A673 (cell line): ENCODE measurements at places on chromosomes 1 and 21.

DNA sequence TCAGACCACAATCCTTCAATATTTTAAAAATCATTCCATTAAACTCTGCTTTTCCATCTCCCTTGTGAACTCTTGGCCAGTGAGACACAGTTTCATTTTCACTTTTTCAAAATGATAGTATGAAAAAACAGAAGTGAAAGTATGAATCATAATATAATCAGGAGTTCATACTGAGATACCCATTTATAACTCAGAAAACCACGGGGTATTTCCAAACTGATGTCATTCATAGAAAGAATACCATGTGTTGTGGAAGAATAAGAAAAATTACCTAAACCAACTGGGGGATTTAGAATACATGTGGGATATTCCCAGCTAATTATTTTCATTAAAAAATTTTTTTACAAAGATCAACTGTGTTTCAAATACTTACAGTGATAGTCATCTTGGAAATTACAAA lies 149.9 kb downstream of the MRPL39 start:
- peak; percentile 11 for DNase-seq
- no peak overlapping the region for H3K27ac ChIP-seq
- no peaks in the 10 kb centered on the region for H3K36me3 ChIP-seq
- H3K4me3 ChIP-seq = no peak overlapping the region
- H3K4me1 ChIP-seq = no peaks in the 10 kb centered on the region
- H3K27me3 ChIP-seq = no peaks in the 10 kb centered on the region

- no peak for DNase-seq
- no peak overlapping the region for H3K27ac ChIP-seq
- peaks cover 21% of the 10 kb centered on the region for H3K27me3 ChIP-seq
- H3K36me3 ChIP-seq = no peaks in the 10 kb centered on the region
Observed at GRCh38 chr1:6743189-6744101, 41.8 kb upstream of the CAMTA1 start.

GRCh38 chr1:169513208-169513607 lies 27.5 kb upstream of the SLC19A2 start:
- H3K4me3 ChIP-seq = no peak overlapping the region
- no peak overlapping the region for H3K27ac ChIP-seq
- no peak for DNase-seq
- H3K36me3 ChIP-seq = no peaks in the 10 kb centered on the region
- peaks cover 21% of the 10 kb centered on the region for H3K4me1 ChIP-seq

DNA sequence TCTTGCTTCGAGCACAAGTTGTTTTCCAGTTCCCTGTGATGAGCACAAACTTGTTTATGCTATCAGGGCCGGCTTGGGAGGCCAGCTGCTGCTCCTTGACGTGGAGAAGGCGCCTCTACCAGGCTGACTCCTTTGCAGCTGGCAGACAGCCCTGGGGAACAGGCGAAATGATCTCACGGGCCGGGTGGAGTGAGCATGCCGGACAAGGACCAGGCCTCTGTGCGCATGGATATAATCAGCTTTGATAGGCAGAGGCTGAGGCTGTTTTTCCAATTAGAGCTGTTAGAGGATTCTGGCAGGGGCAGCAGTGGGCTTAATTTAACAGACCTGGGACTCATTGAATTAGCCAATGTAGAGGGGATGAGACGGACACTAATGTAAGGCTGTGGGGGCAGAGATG lies 38.9 kb downstream of the FAM163A start:
- no peaks in the 10 kb centered on the region for H3K4me1 ChIP-seq
- H3K27me3 ChIP-seq = no peaks in the 10 kb centered on the region
- H3K4me3 ChIP-seq = no peak overlapping the region
- H3K27ac ChIP-seq = no peak overlapping the region
- DNase-seq = no peak
- no peaks in the 10 kb centered on the region for H3K36me3 ChIP-seq

GRCh38 chr1:200991097-200991614 lies 32.4 kb downstream of the KIF21B start:
- H3K36me3 ChIP-seq = no peaks in the 10 kb centered on the region
- H3K27ac ChIP-seq = no peak overlapping the region
- no peak for DNase-seq

DNA sequence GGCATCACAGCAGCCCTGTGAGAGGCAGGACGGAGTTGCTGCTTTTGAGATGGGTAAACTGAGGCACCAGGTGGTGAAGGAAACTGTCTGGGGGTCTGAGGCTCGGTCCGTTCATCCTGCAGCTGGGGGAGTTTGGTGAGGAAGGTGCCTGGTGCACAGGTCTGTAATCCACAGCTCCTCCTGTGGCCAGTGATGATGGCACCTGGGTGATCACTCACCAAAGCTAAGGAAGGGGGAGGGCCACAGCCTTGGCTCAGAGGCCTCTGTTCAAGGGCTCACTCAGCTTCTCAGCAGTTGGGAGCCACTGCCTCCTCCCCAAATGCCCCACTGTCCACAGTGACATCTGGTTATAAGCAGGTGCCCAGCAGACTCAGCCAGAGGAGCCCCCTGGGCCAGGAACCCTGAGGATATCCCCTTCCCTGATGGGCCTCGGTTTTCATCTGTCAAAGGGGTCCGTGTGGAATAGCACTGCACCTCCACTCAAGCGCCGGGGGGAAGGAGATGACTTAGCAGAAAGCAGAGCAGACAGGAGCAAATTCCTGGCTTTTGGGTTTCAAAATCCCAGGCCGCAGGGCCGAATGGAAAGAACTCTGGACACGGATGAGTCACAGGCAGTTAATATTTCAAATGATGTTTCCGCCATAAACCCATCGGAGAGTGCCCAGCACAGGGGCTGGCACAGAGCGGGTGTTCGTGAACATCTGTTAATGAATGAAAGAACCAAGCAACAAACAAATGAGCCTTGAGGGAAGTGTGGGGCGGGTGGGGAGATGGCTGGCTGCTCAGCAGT lies 82.8 kb downstream of the DMRTB1 start:
- H3K36me3 ChIP-seq = no peaks in the 10 kb centered on the region
- no peaks in the 10 kb centered on the region for H3K27me3 ChIP-seq
- no peak overlapping the region for H3K4me3 ChIP-seq
- no peak overlapping the region for H3K27ac ChIP-seq
- DNase-seq = no peak

DNA sequence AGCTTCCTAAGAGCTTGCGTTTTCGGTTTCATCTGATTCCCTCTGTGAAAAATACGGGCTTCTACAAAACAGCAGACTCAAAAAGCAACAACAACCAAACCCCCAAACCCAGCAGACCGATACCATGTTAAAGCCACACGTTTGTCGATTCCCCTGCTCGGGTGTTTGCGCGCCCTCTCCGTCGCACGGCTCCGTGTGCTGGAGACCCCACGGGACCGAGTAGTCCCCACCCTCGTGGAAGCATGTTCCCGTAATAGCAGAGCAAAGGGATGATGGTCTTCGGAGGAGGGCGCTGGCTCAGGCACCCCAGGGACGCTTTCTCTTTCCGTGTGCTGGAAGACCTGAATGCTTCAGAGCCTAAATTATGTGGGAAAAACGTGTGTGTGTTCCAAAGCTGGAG lies 42.7 kb downstream of the AGPAT3 start:
- H3K4me3 ChIP-seq = no peak overlapping the region
- H3K36me3 ChIP-seq = no peaks in the 10 kb centered on the region
- H3K4me1 ChIP-seq = peaks cover 3% of the 10 kb centered on the region
- H3K27ac ChIP-seq = no peak overlapping the region
- H3K27me3 ChIP-seq = no peaks in the 10 kb centered on the region

- H3K4me1 ChIP-seq = peaks cover 4% of the 10 kb centered on the region
- no peaks in the 10 kb centered on the region for H3K36me3 ChIP-seq
- H3K27me3 ChIP-seq = no peaks in the 10 kb centered on the region
- no peak for DNase-seq
Observed at GRCh38 chr1:211642870-211643269, 32.6 kb downstream of the NEK2 start.

GRCh38 chr21:44012474-44013379 lies 618 bp downstream of the TRAPPC10 start:
- H3K4me3 ChIP-seq = peak overlapping the region; percentile 96
- H3K36me3 ChIP-seq = no peaks in the 10 kb centered on the region
- peaks cover 20% of the 10 kb centered on the region for H3K4me1 ChIP-seq
- DNase-seq = peak; percentile 63
- no peaks in the 10 kb centered on the region for H3K27me3 ChIP-seq

- DNase-seq = peak; percentile 4
- H3K27ac ChIP-seq = no peak overlapping the region
- no peaks in the 10 kb centered on the region for H3K36me3 ChIP-seq
Observed at GRCh38 chr1:215824245-215824644, 257.1 kb downstream of the KCTD3 start.

GRCh38 chr1:43651902-43652301 lies 2.0 kb downstream of the KDM4A start:
- no peak overlapping the region for H3K27ac ChIP-seq
- peak overlapping the region; percentile 82 for H3K4me3 ChIP-seq
- DNase-seq = no peak
- peaks cover 10% of the 10 kb centered on the region for H3K4me1 ChIP-seq
- H3K36me3 ChIP-seq = peaks cover 45% of the 10 kb centered on the region

DNA sequence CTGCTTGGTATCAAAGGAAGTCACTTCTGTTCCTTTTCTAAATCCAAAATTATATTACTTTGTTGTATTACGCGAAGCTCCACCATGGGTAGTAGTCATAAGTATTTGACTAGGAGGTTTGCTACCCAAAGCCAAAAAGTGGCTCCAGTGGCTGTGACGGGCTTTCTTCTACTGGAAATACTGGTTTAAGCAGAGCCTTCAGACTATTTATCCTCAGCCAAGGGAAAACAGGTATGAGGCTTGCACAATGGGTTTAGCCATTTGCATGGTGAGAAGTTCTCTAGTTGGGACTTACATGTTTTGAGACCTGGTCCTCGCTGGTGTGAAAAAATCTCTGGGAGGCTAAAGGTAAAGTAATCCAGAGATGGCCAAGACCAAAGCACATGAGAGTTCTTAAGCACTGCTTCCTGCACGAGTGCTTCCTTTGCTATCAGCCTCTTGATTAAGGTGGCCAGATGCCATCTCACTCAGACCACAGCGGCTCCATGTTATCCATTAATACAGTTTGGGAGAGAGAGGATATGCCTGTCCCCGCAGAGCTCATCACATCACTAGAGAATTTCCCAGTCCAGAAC lies 121.2 kb downstream of the PIK3R3 start:
- no peak overlapping the region for H3K27ac ChIP-seq
- H3K4me3 ChIP-seq = no peak overlapping the region
- no peaks in the 10 kb centered on the region for H3K4me1 ChIP-seq
- DNase-seq = no peak
- H3K36me3 ChIP-seq = peaks cover 11% of the 10 kb centered on the region

- no peak overlapping the region for H3K4me3 ChIP-seq
- H3K36me3 ChIP-seq = no peaks in the 10 kb centered on the region
- peak; percentile 76 for DNase-seq
- no peak overlapping the region for H3K27ac ChIP-seq
- H3K4me1 ChIP-seq = peaks cover 51% of the 10 kb centered on the region
Observed at GRCh38 chr1:13764588-13765332, 64.8 kb downstream of the PRDM2 start.

DNA sequence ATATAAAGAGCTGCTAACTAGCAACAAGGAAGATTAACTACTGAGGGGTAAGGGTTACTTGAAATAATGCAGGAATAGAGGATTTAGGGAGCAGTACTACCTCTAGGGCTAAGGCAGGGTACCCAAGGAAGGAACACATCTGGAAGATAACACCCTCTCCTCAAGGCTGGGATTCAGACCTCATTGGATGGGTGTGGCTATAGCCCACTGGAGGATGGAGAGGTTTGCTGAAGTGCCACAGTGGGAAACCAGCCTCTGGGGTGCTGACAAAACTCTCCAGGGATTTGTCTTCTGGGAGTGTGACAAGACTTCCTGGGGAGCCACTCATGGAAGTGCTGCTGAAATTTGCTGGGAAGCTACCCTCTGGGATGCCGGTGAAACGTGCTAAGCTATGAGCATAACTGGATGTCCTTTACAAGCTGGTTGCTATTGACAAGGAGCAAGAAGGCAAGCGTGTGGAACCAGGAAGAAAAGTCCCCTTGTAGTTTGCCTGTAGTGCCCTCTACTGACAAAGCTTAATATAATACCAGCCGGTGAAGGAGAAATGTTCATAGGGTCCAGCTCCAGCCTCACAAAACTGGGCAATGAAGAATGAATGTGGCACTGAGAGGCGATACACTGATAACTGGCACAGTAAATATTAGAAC lies 122.8 kb upstream of the USP24 start:
- peak; percentile 69 for DNase-seq
- H3K36me3 ChIP-seq = no peaks in the 10 kb centered on the region
- H3K4me3 ChIP-seq = no peak overlapping the region
- H3K4me1 ChIP-seq = no peaks in the 10 kb centered on the region
- no peak overlapping the region for H3K27ac ChIP-seq

DNA sequence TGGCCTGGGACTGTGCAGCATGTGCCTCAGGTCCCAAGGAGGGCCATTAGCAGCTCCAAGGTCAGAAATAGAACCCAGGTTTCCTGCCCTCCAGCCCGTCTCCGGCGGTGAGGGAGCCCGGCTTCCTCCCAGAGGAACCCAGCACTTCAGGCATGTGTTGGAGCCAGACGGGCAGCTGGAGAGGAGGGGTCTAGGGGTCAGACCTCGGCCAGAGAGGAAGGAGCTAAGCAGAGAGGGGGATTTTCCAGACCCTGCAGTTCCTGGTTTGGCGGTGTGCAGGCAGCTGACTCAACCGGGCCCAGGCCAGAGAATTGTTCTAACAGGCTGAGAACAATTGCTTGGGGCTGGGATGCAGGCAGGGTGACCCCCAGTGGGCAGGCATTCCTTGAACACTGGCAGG lies 37.1 kb downstream of the HSPG2 start:
- no peak for DNase-seq
- no peaks in the 10 kb centered on the region for H3K36me3 ChIP-seq
- no peaks in the 10 kb centered on the region for H3K4me1 ChIP-seq
- no peak overlapping the region for H3K27ac ChIP-seq
- no peaks in the 10 kb centered on the region for H3K27me3 ChIP-seq

- H3K27ac ChIP-seq = peak overlapping the region; percentile 35
- H3K4me1 ChIP-seq = peaks cover 18% of the 10 kb centered on the region
- DNase-seq = no peak
- H3K27me3 ChIP-seq = no peaks in the 10 kb centered on the region
- peak overlapping the region; percentile 2 for H3K4me3 ChIP-seq
Observed at GRCh38 chr1:92877081-92877711, 45.4 kb downstream of the RPL5 start.

DNA sequence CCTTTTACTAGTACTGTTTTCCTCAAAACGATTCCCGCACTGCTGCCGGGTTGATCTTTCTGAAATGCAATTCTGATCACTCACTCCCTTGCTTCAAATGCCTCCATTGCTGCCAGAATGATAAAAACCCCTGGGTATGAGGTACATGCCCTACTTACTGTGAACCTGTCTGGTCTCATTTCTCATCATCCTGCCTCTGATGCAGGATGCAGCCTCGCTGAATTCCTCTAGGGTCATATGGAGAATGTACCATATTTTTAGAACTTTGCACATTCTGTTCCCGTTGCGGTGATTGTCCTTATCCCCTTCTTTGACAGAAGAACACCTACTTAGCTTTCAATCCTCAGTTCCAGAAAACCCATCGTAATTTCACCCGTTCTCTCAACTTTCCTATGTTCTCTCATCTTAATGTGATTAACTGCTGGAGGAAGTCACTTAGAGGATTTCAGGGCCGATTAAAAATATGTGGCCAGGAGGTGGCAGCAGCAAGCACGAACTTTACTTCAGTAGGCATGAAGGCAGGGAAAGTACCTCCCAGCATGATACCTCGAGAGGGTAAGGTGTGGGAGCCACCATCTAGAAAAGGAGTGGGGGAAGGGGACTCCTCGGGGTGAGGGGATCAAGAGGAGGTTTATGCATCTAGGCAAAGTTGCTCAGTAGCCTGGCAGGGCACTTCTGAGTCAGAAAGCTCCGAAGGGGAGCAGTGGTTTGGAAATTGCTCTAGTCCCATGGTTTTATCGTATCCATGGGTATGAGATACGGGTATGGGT lies 361.5 kb upstream of the ZP4 start:
- DNase-seq = peak; percentile 41
- no peaks in the 10 kb centered on the region for H3K36me3 ChIP-seq
- no peak overlapping the region for H3K27ac ChIP-seq
- no peaks in the 10 kb centered on the region for H3K27me3 ChIP-seq
- H3K4me3 ChIP-seq = no peak overlapping the region
- no peaks in the 10 kb centered on the region for H3K4me1 ChIP-seq
